ENCODE measurements at places on chromosomes 7 and 10.

DNA sequence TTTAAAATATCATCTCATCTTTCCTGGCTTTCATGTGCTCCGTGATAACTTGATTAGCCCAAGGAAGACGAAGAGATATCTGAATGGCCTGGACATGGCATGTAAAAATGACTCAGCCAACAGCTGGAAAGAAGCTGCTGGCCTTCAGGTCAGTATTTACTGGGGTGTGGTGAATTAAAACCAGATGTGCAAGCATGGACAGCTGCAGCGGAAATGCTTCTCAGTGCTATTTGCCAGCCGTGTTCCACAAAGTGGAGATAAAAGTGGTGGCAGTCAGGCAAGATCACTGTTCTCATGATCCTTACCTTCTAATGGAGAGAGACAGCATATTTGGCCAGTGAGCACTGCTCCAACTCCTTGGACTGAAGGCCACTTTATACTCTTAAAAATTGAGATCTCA, 203.1 kb upstream of the VSTM2A start:
- DNase-seq, result peak; percentile 92

DNA sequence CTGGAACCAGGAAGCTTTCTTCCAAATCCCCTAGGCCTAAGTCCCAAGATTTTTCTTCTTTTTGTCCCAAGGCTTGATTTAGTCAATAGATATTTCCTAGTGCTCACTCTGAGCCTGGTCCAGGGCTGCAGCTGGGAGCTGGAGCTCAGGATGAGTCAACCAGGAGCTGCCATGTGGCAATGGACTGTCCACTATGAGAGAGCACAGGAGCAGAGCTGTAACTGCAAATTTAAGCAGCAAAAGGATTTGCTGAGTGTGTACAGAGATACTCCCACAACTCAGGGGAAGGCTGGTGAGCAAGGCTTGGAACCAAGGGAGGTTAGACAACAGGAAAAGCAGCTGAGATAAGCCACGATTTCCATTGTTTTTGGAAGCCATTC, 92.1 kb upstream of the CXCL12 start:
- DNase-seq, result peak; percentile 82

GRCh38 chr10:78706726-78707540, 361.8 kb upstream of the ZMIZ1 start:
- DNase-seq, result peak; percentile 13

GRCh38 chr7:158030566-158030965, 557.1 kb downstream of the PTPRN2 start:
- DNase-seq, result no peak

DNA sequence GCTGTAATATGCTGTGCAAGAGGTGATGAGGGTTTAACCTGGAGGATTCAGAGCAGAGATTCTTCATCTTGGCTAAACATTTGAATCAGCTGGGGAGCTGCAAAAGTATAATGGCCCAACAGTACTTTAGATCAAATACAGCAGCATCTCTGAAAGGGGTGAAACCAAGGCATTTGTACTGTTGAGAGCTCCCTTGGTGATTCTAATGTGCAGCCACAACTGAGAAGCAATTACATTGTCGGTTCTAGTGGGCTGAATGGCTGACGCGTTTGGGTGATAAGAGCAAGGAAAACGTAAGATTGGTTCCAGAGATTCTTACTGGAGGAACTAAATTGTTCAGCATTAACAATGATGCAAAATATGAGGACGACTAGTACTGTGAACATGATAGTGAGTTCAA, 269.7 kb downstream of the AGMO start:
- no peak for DNase-seq

GRCh38 chr7:42278344-42278743, 41.3 kb upstream of the GLI3 start:
- no peak for DNase-seq

- DNase-seq, result peak; percentile 36
These were observed 27.6 kb downstream of the SPAG6 start for GRCh38 chr10:22372917-22373316.

- peak; percentile 97 for DNase-seq
These were observed 20.9 kb upstream of the KLF6 start for GRCh38 chr10:3805791-3806461.

DNA sequence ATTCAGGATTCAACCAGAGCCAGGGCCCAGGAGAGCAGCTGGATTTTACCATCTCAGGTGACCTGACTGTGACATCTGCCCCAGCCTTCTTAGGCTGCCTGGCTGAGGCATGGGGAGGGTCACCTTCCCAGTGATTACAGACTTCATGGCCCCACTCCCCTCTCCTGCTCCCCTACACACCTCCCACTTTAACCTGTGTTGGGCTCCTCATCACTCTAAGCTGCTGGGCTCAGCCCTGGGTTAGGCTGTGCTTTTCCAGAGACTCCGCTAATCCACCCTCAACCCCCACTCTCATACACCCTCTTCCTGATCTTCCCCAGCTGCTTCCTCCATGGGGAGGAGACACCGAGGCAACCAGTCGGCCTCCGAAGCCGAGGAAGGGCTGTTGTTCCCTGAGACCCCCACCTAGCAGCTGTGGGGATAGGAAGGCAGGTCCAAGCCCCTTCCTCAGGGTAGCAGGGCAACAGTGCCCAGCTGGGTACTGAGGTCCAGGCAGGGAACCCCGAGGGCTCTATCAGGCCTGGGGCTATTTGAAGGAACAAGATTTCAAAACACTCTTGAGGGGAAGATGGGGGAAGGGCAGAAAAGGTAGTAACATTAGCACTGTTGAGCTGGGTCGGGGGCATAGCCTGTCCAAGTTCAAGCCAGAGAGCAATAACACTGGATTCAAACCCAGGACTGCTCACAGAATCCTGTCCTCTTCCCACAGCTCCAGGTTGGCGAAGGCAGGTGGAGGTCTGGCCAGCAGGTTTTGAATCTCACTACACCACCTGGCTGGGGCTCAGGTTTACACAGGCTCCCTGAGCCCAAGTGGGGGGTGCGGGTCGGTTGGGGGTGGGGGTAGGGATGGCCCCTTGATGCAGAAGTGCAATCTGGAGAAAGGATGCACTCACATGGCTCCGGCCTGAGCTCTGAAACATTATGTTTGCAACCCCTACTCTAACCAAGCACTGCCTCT, 1.8 kb downstream of the IMPDH1 start:
- no peak for DNase-seq

DNA sequence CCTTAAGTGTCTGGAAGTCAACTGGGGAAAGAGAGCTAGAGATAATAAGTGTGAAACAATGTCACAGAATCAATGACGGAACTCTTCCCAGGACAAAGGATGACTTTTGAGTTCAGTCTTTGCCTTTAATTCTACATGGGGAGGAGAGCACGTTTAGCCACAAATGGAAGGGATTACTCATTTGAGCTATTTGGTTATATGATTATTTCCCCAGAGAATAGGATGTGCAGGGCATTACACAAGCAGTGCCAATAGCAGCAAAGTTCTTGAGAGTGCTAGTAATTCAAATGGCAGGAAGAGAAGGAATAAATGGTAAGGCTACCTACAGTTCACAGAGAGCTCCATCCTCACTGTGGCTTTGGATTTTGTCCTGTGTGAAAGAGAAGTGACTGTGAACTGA, 6.0 kb downstream of the EGFR start:
- peak; percentile 90 for DNase-seq

GRCh38 chr10:22651276-22651980, 63.0 kb downstream of the PIP4K2A start:
- no peak for DNase-seq

GRCh38 chr10:70761727-70762350, 23.3 kb downstream of the TBATA start:
- DNase-seq, result no peak

DNA sequence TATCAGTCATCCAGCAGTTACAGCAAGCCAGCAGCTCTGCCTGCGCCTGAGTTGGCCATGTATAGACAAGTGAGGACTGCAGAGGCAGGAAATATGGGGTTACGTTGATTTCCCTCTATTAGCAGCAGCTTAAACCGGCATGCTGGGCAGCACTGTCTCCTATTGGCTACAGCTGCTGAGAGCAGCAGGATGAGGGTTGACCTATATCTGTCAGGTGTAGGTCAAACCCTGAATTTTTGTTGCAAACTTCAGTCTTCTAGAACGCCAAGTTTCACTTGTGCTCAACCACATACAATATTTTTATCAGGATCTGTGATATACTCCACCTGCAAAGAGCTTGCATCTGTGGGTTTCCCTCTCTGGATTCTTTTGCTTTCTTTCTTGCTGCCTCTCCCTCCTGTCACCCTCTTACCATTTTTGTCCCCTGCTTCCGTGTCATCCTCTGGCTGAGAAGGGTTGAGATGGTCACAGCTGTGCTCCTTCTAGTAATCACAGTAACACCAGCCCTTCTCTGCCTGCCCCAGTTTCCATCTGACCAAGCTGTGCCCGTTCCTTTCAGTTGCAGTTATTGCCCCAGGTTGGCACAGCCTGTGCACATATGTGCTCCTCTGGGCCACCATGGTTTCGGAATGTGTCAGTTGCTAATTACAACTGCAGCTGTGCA, 23.8 kb upstream of the GLCCI1 start:
- DNase-seq, result no peak

GRCh38 chr7:102119213-102119651, 167.4 kb upstream of the SH2B2 start:
- no peak for DNase-seq

DNA sequence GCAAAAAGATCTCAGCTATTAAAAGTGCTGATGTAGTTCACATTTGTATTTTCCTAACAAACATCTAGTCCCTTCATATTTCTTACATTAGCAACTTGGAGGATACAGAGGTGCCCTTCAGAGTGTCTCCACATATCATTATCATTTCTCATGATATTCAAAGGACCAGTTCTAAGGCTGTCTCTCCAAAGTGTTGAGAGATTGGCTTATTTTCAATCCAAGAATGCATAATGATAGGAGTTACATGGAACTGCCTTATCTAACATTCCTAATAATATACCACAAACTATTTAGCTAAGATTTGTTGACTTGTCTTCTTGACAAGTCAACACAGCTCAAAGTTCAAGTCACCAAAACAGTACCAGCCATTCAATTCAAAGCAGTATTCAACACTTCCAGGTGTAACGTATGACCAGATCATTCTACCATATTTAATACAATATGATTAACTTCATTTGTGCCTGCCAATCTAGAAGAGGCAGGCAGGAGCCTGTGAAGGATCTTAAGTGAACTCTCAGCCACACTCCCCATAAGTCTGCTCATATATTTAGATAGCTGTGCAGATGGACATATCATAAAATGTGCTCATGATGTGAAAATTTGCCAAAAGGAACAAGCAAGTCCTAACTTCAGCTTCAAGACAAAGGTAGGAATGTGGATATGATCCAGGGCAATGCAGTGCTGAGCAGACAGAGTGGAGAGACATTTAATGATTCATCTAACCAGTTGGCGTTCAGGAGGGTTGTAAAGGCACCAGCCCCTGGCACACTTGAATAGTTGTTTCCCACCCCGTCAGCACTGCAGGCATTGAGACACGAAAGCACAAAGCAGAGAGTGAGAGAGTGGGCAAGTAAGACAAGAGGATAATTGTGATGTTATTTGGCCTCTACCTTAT, 108.3 kb downstream of the MTERF1 start:
- no peak for DNase-seq

GRCh38 chr7:137694405-137694804, 152.4 kb downstream of the DGKI start:
- DNase-seq, result peak; percentile 90

DNA sequence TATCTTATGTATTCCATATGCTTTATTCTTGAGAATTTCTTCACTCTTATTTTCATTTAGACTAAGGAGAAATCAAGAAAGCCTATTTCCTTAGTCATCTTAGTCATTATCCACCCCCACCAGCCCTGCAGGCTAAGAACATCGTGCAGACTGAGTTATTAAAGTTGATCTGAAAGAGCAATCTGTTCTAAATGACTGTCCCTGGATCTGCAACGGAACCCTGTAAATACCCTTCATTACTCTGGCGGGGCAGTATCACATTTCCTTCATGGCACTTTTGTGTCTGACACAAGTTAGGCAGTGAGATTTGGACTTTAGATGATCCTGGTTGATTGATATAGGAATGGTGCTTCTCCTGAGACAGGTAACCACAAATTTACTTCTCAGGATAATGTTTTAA, 3.5 kb upstream of the MYPN start:
- peak; percentile 83 for DNase-seq

- DNase-seq, result no peak
These were observed 324.7 kb downstream of the ADARB2 start for GRCh38 chr10:1412531-1413189.

- no peak for DNase-seq
These were observed 996.6 kb downstream of the SORCS1 start for GRCh38 chr10:106167946-106168345.

- DNase-seq, result no peak
These were observed 666.9 kb downstream of the NXPH1 start for GRCh38 chr7:9100289-9100688.

- no peak for DNase-seq
These were observed 306.4 kb downstream of the FGFR2 start for GRCh38 chr10:121291823-121292222.

- no peak for DNase-seq
These were observed 59.5 kb upstream of the ELMO1 start for GRCh38 chr7:37508118-37508517.

GRCh38 chr10:74988054-74988775, 123.2 kb upstream of the SAMD8 start:
- peak; percentile 56 for DNase-seq

DNA sequence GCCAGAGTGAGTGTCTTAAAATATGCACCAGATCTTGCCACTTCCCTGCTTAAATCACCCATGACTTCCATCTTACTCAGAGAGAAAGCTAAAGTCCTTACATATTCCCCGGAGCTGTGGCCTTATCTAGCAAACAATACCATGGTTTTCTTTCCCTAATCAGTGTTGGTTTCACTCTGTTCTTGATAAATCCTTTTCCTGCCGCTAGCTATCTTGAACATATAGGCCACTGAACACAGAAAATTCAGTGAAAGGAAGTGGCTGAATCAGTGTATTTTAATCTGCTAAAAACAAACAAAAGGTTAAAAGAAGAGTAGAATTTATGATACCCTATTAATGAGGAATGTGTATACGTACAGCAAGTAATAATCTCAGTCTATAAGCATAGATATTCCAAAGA, 42.0 kb upstream of the JAZF1 start:
- no peak for DNase-seq

- DNase-seq, result peak; percentile 62
These were observed 81.8 kb upstream of the CREB5 start for GRCh38 chr7:28330384-28331070.

DNA sequence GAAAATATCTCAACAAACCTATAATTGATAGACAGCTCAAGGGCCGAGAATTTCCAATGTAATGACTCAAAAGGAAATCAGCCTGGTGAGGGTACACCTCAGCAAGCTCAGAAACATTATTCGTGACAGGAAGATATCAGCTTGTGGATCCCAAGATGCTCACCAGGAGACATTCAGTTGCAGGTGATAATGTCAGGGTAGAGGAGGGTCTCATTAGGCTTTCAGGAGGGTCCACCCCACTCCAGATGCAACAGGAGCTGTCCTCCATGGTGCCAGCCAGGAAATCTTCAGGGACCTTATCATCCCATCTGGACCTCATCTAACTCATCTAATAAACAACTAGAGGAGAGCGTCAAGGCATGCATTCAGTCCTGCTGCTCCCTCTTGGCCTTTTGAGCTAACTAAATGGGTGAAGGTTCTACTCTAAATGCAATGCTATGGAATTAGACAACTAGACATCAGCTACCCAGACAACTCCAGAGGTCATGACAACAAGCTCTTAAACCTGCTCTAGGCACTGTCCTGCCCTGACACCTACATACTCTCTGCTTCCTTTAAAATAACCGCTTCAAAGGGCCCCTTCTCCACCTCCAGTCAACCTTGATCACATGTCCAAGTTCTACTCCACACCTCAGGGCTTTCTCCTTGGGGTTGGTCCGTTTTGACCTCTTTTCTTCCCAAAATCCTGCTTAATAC, 4.3 kb upstream of the GIMAP5 start:
- no peak for DNase-seq

All from fibroblast of mammary gland (primary cell).